ENCODE measurements at places on chromosomes 16 and 17.

DNA sequence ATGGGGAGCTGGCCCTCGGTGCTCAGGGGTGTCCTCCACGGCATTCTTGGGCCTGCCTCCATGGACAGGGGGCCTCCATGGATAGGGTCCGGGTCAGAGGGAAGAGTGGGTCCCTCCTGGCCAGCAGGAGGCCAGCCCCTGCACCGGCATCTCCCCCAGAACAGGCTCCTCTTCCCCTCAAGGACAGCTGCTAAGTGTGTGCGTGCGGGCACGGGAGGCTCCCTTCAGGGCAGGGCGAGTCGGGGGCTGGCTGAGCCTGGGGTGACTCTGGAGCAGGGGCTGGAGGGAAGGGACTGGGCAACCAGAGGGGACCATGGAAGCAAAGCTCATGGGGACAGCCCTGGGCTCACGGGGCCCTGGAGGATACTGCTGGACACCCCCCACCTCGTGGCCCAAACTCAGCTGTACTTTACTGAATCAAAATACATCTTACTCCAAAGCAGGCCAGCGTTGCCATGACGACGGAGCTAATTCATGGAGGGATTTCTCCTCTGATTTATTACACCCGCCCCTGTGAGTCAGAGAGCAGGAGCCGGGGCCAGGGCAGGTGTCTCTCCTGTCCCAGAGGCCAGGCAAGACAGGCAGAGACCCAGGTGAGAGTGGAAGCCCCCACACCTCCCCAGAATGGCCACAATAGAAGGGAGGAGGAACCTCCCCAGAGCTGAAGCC lies 2.1 kb downstream of the CASKIN1 start:
- no peak for DNase-seq

GRCh38 chr17:32795339-32795979 lies 81.5 kb downstream of the MYO1D start:
- DNase-seq, result no peak

- no peak for DNase-seq
Measured at GRCh38 chr16:85970016-85970733, 71.2 kb downstream of the IRF8 start.

DNA sequence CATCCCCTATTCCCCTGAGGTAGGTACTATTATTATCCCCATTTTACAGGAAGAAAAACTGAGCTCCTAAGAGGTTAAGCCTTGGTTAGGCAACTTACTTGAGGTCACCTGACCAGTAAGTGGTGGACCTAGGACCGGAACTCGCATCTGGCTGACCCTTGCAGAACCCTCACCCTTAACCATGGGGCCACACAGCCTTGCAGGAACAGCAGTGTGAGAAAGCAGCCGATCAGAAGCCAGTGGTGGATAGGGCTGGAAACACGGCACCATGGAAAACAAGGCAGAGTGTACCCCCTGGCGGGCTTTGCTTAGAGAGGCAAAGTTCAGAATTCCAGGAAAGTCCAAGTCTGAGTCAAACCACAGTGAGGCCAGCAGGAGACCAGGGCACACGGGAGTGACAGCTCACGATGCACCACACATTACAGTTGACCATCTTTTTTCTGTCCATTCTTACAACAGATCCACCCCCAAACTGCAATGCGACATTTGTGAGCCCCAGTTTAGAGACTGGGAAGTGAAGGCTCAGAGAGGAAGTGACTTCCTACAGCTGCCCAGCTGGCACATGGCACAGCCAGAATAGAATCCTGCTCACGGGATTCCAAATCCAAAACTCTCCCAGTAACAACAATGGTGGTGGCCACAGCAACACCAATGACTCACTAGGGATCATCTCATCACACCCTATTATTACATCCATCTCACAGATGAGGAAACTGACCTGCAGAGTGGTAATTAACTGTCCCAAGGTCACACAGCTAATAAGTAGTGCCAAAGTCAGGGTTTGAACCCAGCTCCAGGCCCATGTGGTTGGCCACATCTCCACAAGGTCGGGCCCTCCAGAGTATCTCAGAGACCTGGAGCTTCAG lies 20.3 kb downstream of the KIFC3 start:
- no peak for DNase-seq

GRCh38 chr17:45107293-45108010 lies 24.9 kb downstream of the PLCD3 start:
- no peak for DNase-seq

DNA sequence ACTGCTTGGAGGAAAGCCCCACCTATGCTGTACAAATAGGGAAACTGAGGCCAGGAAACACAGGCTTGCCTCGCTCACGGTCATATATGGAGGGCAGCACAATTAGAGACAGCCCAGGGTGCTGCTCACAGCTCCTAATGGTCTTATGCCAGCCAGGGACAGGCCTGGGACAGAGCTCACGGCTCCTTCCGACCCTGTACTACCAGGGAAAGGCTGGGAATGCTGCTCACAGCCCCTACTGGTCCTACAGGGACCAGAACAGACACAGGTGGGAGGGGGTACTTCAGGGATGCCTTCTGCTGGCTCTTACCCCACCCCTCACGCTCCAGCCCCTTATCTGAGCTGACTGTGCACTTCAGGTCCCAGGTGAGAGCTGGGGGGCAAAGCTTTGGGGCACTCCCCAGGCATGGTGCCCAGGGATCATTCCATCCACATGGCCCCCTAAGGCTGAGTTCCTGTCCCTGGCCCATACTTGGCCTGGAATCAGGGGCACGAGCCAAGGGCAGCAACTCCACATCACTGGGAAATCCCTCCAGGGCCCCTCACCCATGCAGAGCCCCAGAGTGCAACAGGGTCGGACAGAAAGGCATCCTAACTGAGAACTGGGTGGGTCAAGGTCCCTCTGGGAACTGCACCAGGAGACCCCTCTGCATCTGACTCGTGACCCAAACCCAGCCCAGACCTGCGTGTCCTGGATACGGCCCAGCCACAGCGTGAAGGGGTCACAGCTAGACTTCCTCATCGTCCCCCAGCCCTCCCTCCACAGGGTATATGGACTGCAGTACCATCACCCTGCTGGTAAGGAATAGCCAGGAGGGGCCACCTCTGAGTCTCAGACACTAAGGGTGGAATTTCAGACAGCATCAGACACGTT lies 5.9 kb downstream of the RHBDF1 start:
- no peak for DNase-seq

GRCh38 chr17:52030052-52030451 lies 128.5 kb downstream of the CA10 start:
- DNase-seq, result no peak

- no peak for DNase-seq
Measured at GRCh38 chr16:70601576-70602575, 44.5 kb upstream of the IL34 start.

DNA sequence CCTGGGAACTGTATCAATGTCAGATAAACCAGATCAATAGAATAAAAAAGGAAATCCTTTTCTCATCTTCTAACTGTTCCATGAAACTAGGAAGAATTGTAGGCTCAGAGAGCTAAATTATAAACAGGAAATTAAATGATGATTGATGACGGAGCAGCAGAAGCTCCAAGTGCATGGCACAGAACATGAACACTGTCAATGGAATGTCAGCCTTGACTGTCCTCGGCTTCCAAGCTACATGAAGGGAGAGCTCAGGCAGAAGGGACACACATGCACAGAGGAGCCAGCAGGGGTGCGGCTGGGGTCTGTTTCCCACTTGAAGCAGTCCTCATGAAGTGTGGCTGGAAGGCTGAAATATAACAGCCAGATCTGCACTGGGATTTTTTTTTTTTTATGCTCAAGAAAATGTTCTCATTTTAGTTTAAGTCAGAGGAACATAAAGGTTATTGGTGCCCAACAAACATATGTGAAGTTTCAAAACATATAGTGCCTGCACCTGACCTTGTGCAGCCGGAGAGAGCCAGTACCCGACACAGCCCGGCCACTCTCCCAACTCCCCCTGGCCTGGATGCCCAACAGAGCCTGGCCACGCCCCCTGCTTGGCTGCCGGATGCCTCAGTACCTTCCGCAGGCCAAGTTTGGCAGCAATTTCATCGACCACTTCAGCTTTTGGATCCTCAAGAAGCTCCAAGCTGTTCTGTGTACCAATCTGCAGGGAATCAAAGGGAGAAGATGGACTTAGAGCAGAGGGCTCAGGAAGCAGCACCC lies 37.0 kb downstream of the NPLOC4 start:
- no peak for DNase-seq

- DNase-seq, result no peak
Measured at GRCh38 chr16:57653936-57654335, 14.2 kb upstream of the ADGRG3 start.

DNA sequence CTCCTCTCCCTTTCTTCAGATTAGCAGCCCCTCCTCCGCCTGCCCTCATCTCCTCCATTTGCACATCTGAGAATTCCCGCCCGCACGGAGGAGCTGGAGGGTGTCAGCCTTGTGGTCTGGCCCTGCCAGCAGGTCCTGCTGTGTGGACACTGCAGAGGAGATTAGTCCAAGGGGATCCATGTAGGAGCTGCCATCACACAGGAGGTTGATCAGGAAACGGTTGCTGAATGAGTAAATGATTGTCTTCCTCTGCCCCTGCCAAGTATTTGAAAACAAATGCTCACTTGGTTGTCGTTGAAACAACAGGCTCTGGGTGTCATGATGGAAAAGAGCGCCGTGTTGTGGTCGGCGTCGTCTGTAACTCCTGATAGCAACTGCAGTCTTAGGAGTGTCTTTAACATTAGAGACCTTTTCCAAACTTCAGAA lies 63.8 kb upstream of the CHMP6 start:
- no peak for DNase-seq

GRCh38 chr17:9028988-9029570 lies 7.8 kb downstream of the NTN1 start:
- DNase-seq, result no peak

GRCh38 chr17:52738791-52739190 lies 580.3 kb upstream of the CA10 start:
- DNase-seq, result no peak

DNA sequence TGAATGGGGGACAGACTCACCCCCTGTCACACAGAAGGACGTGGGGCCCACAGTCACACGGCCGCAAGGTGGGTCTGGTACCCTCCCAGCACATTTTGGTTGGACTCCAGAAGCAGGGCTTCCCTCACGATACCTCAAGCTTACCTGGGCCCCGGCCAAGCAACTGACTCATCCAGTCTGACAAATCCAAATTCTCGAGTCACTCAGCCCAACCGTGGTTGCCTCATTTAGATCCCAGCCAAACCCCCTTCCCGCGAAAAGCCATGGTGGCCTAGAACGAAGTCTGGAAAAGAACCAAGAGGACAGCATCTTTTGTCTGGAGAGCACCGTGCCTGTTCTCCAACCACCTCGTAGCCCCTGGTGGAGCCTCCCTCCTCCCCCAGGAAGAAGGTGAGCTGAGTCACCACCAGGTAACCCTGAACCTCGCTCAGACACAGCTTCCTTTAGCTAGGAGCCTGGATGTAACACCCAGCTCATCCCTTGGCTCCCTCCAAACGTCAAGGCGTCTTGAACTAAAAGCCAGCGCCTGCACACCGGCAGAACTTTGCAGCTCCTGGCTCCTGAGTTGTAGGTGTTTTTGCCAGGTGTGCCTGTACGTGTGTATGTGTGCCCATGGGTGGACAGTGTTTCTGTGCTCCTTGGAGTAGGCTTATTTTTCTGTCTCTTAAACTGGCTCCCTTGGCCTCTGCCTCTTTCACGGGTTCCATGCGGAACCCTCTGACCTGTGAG lies 78.9 kb downstream of the CMIP start:
- no peak for DNase-seq

GRCh38 chr17:609232-609810 lies 105.3 kb downstream of the VPS53 start:
- DNase-seq, result no peak

GRCh38 chr17:31517524-31517923 lies 126.0 kb downstream of the RAB11FIP4 start:
- DNase-seq, result no peak

DNA sequence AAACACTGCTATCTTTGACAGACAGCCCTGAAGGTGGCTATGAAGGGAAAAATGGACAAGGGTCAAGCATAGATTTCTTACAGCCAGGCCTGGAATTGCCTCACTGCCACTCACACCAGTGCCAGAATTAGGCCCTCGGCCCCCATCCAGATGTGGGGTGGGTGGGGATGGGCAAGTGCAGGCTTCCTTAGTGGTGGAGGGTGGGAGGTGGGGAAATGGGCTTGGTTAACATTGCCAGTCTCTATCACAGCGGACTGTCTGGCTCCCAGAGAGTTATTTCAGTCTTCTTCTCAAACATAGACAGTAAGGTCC lies 24.9 kb downstream of the B9D1 start:
- no peak for DNase-seq

- DNase-seq, result no peak
Measured at GRCh38 chr17:9202532-9202931, 181.2 kb downstream of the NTN1 start.

- no peak for DNase-seq
Measured at GRCh38 chr16:26396511-26397235, 670.1 kb upstream of the C16orf82 start.

- peak; percentile 53 for DNase-seq
Measured at GRCh38 chr16:78742501-78743283, 643.2 kb downstream of the WWOX start.

DNA sequence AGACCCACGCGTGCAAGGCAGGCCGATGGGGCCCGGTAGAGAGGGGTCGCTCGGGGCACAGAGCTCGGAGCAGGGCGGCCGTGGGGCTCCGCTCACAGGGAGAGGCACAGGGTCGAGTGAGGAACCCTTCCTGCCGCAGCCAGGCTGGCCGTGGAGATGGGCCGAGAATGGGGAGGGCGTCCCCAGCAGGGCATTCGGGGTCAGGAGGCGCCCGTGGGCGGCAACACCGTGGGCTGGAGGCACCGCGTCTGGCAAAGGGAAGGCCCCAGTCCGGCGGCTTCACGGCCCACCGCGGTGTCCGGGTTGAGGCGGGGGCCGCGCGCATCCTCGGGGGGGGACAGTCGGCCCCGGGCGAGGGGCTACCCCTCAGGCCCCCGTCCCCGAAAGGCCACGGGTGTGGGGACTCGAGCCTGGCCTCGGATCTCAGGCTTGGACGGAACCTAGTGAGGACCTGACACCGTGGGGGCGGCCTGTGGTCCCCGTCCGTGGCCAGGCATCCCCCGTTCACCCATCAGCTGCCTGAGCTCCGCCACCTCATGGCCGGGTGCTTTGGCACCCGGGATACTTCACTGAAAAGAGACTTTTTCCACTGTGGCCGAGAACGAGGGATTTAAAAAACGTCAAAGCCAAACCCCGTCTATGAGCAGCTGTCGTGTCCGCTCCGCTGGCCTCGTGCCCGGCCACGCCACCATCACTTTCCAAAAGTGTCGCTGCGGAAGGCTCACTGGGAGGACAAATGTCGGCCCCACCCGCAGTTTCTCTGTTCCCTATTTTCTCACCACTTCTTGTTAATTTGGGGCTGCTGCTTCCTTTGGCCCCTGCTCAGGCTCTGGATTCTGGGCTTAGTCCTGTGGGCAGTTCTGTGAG lies 73.6 kb downstream of the METRNL start:
- DNase-seq, result no peak

DNA sequence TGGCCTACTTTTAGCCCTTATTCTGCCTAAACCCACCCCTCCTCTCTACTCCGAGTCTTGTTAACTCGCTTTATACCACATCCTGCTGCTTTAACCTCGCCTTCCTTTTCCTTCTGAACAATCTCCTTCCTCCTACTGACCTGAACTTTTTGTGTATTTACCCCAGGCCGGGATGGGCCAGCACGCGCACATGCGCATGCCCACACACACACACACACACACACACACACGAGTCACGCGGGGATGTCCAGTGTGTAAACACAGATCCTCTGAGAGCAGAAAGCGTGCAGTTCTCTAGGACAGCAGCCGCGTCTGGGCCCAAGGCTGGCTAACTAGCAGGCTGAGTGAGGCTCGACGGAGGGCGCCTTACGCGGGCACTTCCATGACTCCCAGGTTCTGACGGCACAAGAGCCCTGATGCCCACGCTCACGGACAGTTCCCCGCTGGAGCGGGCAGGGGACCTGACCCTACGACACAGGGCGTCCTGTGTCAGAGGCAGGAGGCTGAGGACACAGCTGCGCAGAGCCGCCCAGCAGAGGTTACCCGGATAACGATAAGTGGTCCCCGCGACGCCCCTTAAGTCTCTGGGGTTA lies 610 bp downstream of the PIK3R5 start:
- DNase-seq, result no peak
